ENCODE measurements at places on chromosomes 13 and 19.

DNA sequence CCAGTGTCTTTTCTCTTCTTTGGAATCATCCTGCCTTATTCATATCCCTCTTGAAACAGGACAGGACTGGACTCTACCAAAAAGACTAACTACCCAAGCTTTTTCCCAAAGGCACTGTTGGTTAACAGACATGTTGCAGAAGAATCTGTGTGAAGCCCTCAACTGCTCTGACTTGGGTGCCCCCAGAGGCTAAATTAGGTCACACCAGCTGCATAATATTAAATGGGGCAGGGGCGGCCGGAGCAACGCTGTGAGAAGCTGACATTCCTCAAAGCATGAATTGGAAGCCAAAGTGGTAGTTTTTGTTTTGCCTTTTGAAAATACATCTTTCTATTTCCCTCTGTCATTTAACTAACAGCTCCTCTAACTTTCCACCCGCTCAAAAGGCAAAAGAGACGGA is 185.9 kb downstream of the LHFPL6 start:
- no peak for DNase-seq

DNA sequence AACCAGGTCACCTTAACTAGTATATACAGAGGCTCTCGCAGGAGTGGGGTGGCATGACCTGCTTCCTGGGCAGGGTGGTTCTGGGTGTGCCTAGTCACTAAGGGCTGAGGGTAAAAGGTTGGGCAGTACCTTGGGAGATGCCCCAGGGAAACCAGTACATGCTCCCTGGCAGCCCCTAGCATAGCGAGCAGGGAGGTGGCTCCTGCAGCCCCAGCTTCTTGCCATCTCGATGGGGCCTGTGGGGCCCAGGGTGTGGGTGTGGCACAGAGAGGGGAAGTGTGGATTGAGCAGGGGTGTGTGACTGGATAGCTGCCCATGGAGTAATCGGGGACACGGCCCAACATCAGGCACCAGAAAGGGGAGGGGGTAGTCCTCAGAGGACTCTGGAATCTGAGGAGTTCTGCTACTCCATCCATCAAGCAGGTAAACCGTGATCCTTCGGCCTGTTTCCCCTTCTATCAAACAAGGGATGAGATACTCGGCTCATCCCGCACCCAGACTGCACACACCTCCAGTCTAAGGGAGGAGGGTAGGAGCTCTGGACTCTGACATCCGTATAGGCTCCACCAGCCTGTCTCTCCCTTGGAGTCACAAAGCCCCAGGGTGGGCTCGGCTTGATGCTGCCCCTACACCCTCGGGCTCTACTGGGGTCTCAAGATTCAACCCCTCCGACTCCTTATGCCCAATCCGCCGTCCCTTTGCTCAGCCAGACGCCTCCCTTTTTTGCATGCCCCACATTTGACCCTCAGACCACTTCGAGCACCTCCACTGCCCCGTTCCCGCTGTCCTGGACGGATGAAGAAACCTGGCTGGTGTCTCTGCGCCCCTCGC is 1.1 kb downstream of the ZBTB45 start:
- no peak for DNase-seq

DNA sequence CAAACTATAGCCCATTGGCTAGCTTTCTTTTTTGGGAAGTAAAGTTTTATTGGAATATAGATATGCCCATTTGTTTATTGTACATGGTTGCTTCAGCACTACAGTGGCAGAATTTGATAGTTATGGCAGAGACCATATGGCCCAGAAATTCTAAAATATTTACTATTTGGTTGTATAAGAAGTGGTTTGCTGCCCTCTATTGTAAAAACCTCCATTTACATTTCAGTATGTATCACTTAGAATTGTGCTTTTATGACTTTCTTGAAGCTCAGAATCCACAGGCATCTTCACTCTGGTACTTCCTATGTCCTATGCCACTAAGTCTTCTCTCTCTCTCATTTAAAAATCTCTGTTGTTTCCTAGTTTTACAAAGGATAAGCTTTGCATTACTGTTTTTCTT is 37.7 kb downstream of the DLEU7 start:
- no peak for DNase-seq

GRCh38 chr13:99205621-99206220 is 5.1 kb downstream of the UBAC2 start:
- DNase-seq: peak; percentile 1

GRCh38 chr13:103663996-103664395 is 597.8 kb upstream of the SLC10A2 start:
- no peak for DNase-seq

DNA sequence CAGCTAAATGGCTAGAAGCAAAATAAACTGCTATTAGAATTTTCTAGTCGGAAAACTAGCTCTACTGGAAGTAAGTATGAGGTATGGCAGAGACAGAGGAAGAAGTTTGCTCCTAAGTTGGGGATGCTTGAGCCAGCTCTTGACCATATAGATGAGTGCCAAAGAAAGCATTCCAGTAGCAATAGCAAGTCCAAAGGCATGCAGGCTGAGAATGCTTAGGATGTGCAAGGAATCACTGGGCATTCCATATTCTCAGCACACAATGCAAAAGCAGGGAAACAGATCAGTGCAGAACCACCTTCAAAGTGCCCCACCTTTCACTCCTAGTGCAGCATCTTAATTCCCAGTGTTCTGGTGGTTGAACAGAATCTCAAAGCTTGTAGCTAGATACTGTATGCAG is 32.9 kb downstream of the SERTM1 start:
- no peak for DNase-seq

All from activated CD4-positive, alpha-beta T cell treated with anti-CD3 and anti-CD28 coated beads, Interleukin-2, amount 50 U/mL, for 48 hours (primary cell).